ENCODE measurements at places on chromosomes 5 and 9.

DNA sequence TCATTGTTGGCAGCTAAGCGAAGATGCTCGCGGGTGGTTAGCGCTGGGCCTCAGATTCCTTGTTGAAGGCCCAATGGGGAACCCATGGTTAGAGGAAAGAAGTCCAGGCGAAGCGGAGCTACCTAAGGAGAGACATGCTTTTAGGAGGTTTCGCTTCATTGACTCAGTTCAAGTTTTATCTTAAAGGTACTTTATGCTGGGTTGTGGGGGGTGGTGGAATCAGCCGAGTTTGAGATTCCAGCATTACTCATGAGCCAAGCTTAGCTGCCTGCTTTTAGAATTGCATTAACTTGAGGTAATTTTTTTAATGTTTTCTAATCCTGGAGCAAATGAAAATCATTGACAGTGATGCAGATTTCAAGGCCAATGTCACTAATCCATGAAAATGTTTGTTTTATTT is 16.1 kb downstream of the MEGF10 start:
- DNase-seq, result no peak

DNA sequence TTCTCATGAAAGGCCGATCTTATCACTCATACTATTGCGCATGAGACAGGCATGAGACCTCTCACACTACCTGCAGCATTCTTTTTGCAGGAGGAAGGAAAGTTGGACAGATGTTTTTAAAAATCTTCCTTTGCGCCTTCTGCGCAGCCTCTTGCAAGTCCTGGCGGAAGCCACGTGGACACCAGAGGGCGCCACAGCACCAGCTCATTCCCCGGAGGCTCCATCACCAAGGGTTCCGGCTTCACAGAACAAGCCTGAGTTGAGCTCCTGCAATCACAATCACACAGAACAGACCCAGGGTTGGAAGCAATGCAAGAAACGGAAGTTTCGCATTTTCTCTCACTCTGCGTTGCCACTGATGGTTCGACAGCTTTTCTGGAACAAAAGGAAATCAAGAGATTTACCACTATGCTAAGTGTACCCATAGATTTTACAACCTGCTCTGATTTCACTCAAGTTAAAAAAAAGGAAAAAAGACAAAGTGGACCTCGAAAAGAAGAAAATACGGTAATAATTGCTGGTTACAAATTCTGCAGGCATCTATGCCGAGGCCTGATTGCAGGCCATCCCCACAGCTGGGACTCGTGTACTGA is 304.7 kb upstream of the MSX2 start:
- DNase-seq, result peak; percentile 15

DNA sequence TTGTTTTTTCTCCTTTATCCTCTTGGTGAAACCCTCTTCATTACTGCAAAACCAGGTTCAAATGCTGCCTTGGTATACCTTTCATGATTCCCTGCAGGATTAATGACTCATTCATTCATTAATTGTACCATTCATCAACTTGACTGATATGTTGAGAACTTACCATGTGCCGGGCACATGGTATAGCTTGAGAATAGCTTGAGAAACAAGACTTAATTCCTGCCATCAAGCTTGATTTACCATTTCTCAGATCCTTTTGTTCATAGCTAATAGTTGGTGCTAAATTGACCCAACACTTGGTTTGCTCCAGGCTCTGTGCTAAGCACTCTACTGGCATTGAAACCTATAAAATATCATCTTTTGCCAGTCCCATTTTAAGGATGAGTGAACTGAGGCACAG is 165.7 kb downstream of the YIPF5 start:
- DNase-seq, result no peak

DNA sequence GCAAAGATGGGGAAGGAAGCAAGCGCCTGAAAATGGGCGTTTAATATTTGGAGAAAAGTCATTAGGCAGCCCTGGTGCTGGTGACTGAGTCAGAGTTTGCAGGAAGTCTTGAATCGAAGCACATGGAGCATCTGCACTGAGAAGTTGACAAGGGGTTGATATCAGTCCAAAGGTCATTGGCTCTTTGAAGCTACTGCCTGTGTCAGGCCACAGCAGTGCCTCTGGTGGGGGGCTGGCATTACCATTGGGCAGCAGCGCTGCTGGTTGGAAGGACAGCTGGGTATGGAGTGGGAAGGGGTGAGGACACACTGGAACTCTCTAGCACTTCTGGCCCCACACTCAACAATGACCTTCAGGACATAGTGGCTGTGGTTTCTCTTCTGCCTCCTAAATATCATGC is 150.4 kb upstream of the ERCC6L2 start:
- no peak for DNase-seq

DNA sequence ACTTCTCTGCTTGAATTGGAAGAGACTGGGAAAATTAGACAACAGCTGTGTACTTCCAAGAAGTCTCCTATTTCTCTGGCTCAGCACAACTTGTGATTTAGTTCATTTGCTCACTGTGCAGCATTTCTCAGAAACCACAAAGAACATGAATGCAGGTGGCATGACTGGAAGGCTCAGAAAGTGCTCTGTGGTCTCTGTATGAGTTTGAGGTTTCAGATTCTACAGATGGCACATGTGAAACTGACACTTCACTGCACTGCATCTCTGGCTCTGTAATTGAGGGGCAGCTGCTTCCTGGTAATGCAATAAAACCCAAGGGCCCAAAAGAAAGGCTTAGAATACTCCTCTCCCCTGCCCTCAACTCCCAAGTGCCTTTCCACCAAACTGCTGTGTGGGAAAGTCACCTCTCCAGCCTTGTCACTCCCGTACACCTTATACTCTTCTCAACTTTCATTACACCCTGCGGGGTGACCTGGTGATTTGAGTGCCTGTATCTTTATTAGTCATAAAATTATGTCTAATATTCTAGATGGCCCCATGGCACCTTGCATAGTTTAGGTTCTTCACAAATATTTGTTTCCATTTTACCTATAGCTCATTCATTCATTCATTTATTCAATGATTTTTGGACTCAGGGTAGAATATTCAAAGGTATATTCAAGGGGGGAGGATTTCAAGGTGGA is 82.5 kb downstream of the ESM1 start:
- DNase-seq, result peak; percentile 78

GRCh38 chr5:14364576-14365472 is 216.8 kb upstream of the OTULINL start:
- DNase-seq, result no peak

GRCh38 chr5:61407706-61408270 is 75.7 kb downstream of the ZSWIM6 start:
- no peak for DNase-seq

- no peak for DNase-seq
Observed at GRCh38 chr9:83204047-83204446, 141.1 kb upstream of the RASEF start.

- DNase-seq, result no peak
Observed at GRCh38 chr9:81896070-81896469, 32.2 kb upstream of the SPATA31D4 start.

GRCh38 chr9:125932012-125932411 is 184.8 kb downstream of the PBX3 start:
- no peak for DNase-seq

DNA sequence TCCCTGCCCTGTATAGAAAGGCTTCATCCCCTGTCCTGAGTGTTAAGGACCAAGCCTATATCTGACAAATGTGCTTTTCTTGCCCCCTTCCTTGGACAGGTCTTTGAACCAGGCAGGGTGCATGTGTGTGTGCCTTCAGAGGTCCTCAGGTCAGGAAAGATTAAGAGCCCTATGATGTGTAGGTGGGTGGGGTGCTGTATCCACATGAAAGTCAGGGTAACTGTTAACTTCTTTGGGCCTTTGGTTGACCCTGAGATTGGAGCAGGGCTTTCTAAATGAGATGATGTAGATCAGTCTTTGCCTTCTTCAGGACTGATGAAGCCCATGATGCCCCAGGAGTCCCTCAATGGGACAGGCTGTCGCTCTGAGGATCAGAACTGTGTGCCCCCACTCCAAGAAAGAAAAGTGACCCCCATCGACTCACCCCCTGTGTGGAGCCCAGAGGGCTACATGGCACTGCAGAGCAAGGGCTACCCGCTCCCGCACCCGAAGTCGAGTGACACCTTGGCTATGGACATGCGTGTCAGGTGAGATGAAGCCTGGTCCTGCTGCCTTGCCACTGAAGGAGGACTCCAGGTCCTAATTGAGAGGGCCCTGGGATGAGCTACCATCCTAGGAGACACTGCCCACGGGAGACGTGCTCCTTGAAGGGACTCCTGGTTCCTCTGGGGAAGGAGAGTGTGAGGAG is 29.4 kb upstream of the POMT1 start:
- no peak for DNase-seq

DNA sequence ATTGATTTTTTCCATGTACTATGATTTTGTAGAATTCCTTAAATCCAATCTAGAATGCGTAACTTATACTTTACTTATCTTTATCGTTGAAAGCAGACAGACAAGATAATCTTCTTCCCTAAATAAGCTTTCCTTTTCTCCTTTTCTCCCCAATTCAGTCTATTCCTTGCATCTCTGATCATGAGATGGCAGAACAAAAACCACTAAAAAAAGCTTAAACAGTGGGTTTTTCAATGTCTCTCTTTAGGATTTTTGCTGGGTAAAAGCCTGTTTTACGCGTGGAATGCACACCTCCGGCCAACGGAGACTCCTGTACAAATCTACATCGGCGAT is 755 bp downstream of the CDKN2B start:
- no peak for DNase-seq

DNA sequence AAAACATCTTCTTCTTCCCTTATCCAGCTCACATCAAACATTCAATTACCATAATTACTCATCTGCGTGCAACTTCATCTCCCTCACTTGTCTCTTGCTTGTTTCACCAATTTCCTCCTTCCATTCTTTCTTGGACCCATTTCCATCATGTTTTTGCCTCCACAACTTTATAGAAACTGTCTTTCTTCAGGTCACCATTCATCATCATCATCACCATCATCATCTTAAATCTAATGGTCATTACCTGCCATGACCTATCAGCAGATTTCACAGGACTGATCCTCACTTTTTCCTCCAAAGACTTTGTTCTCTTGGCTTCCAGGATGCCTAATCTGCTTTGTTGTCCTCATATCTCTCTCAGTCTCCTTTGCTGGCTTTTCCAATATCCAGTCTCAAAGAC is 495.6 kb downstream of the DNAH5 start:
- no peak for DNase-seq

GRCh38 chr5:97891971-97892370 is 708.9 kb upstream of the RIOK2 start:
- DNase-seq, result no peak

GRCh38 chr5:39850291-39850690 is 425.5 kb upstream of the DAB2 start:
- no peak for DNase-seq
